ENCODE measurements at places on chromosomes 12 and 14.

GRCh38 chr14:101899263-101899662 lies 65.1 kb upstream of the DYNC1H1 start:
- DNase-seq: no peak

- no peak for DNase-seq
Observed at GRCh38 chr14:79077096-79077495, 906.9 kb downstream of the NRXN3 start.

DNA sequence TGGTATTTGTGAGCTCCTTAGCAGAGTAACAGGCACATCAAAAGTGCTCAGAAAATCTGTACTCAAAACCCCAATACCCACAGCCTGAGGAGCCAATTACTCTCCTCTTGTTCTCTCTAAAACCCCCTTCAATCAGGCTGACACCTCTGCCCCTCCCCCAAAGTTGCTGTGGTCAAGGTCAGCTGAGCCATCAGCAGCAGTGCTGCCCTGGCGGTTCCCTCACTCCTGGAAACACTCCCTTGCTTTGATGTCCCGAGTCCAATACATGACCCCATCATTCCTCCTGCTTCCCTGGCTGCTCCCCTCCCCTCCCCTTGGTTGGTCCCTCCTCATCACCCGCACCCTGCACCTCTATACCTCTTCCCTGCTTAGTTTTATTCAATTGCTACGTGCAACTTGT lies 57.2 kb upstream of the C14orf132 start:
- no peak for DNase-seq

GRCh38 chr12:28446031-28446430 lies 255.8 kb downstream of the CCDC91 start:
- no peak for DNase-seq

All from AML-193 (cell line).